ENCODE measurements at places on chromosomes 12 and 14.

- DNase-seq = no peak
Measured at GRCh38 chr12:115598871-115599811, 678.4 kb downstream of the MED13L start.

DNA sequence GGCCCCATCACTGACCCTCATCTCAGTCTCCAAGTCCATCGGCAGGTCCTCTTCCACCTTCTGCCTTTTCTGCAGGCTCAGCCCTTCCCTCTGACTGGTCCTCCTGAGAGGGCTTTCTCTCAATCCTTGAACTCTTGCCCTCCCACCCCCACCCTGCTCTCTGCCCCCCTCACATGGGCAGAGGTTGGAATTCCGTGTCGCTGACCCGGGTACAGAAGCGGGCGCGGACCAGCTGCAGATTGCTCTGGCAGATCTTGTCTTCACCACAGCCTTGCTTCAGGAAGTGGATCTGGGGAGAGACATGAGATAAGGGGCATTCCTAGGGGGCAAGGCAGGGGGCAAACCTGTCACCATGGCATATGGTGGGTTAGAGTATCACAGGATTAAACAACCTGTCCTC lies 12.4 kb downstream of the ITGA7 start:
- no peak for DNase-seq

DNA sequence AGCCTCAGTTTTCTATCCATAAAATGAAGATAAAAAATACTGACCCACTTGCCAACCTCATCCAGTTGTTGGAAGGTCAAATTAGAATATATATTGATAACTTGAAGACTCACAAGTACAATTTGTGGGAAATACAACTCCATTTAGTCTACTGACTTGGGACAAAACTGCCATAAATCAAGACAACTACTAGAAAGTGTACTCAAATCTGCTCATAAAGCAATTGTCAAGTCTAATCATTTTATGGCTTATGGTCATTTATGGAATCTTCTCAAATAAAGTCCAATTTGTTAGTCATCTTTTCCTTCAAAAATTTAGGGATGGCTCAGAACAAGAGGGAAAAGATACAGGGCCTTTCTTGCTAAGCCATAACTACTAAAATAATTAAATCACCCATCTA lies 7.0 kb downstream of the BTG1 start:
- DNase-seq = no peak

GRCh38 chr14:95951359-95951758 lies 74.7 kb downstream of the TUNAR start:
- DNase-seq = no peak

- DNase-seq = peak; percentile 81
Measured at GRCh38 chr12:115916910-115917668, 360.4 kb downstream of the MED13L start.

DNA sequence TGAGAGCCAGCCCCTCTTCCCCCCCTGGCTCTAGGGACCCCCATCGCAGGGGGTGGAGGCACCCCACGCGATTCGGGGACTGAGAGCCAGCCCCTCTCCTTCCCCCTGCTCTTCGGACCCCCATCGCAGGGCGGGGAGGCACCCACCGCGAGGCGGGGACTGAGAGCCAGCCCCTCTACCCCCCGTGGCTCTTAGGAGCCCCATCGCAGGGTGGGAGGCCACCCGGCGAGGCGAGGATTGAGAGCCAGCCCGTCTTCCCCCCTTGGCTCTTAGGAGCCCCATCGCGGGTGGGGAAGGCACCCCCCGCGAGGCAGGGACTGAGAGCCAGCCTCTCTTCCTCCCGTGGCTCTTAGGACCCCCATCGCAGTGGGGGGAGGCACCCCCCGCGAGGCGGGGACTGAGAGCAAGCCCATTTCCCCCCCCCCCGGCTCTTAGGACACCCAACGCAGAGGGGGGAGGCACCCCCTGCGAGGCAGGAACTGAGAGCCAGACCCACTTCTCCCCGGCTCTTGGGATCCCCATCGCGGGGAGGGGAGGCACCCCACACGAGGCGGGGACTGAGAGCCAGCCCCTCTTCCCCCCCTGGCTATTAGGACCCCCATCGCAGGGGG lies 45.6 kb downstream of the DDX11 start:
- peak; percentile 49 for DNase-seq

GRCh38 chr12:115216301-115216700 lies 532.3 kb upstream of the TBX3 start:
- no peak for DNase-seq
